ENCODE measurements at places on chromosomes 11 and 22.
A peak's percentile ranks its signal among the peaks of the same experiment; 100 is the strongest.

DNA sequence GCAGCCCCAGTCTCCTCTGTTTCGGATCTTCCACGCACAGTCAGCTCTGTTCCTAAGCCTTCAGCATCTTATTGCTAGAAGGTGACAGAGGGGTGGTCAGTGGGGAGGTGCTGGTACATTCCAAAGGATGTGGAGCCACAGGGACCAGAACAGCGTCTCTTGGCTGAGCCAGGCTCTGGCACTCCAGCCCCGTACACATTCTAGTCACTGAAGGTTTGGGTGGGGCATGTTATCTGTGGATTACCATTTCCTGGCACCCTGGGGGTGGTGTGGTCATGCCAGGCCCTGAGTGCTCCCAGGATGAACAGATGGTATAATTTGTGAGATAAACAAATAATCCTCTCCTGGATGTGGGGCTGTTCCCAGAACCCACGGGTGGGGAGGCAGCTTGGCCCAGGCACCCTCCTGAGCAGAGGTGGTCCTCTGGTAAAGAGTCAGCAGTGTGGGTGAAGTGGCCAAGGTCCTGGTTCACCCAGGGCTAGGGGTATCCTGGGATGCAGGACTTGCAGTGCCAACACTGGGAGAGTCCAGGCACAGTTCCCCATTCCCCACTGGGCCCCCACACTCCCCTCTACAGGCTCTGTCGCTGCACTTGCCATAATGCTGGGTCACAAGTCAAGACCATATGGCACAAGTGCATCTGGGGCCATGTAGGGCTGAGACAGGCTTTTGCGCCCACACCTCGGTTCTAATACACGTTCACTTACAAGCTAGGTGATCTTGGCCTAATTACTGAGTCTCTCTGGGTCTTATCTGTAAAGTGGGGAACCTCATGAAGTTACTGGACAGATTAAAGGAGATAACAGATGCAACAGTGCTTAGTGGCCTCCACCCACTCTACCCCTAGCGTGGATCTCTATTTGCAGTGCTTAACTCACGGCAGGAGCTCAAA lies 33.0 kb downstream of the DKK3 start:
- DNase-seq = no peak

DNA sequence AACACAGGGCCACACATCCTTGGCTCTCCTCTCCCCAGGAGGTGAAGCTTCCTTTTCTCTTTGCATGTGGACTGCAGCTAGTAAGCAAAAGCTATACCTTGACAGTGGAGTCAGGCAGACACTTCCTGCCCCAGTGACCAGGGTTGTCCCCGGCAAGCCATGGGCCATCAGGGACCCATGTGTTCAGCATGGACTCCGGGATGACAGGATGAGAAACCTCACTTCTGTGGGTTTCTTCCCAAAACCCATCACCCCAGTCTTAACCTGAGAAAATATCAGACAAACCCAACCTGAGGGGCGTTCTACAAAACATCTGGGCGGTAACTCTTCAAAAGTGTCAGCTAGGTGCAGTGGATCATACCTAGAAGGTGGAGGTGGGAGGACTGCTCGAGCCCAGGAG lies 40.2 kb downstream of the GNB1L start:
- no peak for DNase-seq

GRCh38 chr22:19812910-19813309 lies 41.8 kb downstream of the GNB1L start:
- no peak for DNase-seq

- DNase-seq = peak; percentile 75
Observed at GRCh38 chr22:41405588-41405987, 23.8 kb downstream of the TEF start.

GRCh38 chr11:73085189-73085875 lies 56.8 kb downstream of the FCHSD2 start:
- DNase-seq = no peak

DNA sequence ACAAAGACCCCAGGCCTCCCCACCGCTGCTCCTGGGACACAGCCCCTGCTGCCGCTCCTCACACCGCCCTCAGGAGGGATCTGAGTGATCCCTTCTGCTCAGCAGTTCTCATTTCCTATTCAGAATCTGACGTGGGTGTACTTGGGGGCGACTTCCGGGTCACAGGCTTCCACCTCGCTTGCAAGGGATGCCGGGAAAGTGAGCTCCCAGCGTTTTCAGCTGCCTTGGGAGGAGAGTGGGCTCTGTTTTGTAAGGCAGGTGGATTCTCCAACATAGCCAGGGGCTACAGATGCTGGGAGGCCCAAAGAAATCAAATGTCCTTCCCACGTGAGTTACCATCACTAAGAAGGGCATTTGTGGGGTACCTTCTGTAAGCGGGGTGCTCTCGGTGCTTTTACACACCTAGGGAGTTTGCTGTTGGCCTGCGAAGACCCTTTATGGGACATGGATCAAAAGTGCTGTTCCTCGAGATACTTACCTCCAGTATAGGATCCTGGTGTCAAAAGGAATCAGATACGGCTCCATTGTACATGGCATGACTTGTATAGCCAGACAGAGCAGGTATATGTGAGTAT lies 9.7 kb upstream of the LRRC10B start:
- DNase-seq = no peak

DNA sequence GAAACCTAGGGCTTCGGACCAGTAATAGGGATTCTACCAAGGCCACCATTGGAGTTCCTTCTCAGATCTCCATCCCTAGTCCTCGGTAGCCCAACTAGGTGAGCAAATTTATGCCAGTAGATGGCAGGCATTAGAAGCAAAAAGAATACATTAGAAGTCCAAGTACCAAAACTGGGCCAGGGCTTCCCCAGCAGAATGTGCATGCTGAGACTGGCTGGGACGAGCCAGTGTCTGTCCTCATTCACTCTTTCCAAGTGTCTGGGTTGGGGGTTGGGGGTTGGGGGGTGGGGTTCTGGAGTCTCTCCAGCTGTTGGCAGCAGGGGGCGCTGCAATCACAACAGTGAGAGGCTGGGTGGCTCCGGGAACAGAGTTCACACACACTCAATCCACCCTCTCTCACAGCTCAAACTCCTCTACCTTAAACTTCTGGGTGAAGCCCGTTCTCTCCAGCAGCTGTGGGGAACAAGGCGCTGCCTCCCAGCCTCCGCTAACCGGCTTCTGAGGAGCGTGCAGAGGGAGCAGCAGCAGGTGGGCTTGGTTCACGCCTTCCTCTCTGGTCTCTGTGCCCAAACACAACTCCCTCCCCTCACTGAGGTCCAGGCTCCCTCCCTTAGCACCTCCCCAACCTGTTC lies 57.5 kb downstream of the BTG4 start:
- DNase-seq = no peak

Data from activated effector memory CD4-positive, alpha-beta T cell treated with anti-CD3 and anti-CD28 coated beads, Interleukin-2, amount 50 U/mL, for 16 hours (primary cell).